ENCODE measurements at places on chromosomes 12 and 14. TPM values are rescaled to one million over a fixed set of nuclear protein-coding genes. Genes with fewer than 3 reads are reported as not detected.

- no peak for DNase-seq
These were observed 410.0 kb downstream of the SYT1 start for GRCh38 chr12:79274501-79275064.

- no peak for DNase-seq
These were observed 36.1 kb downstream of the EID3 start for GRCh38 chr12:104339663-104340062.

- no peak for DNase-seq
These were observed 166.1 kb upstream of the SYT10 start for GRCh38 chr12:33605757-33606156.

DNA sequence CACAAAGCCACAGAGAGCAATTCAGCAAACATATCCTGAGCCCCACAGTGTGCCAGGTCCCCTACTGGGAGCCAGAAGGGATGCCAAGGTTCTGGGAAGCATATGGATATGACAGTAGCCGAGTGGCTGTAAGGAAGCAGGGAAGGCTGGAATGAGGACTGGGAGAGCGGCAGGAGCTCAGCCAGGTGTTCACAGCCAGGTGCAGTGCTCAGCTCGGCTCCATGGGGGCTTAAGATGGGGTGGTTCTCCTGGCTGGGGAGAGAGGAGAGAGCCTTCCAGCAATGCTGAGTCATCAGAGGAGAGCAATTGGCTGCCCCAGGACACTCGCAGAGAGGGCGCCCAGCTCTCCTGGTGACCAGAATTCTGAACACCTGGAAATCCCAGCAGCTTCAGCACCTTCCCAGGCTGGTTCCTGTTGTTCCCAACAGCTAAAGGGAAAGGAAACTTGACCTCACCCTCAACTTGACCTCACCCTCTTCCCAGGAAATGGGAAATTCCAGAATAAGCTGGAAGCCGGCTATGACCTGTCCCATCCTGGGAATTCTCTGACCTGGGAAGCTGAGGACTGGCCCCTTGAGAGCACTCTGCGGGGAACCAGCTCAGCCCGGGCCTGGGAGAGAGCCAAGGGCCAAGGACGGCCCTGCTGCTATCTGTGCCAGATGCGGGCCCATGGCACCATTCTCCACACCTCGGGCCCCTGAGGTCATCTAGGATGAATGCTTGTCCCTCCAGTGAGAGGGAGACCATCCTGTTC lies 34.6 kb downstream of the SLC6A12 start:
- no peak for DNase-seq

DNA sequence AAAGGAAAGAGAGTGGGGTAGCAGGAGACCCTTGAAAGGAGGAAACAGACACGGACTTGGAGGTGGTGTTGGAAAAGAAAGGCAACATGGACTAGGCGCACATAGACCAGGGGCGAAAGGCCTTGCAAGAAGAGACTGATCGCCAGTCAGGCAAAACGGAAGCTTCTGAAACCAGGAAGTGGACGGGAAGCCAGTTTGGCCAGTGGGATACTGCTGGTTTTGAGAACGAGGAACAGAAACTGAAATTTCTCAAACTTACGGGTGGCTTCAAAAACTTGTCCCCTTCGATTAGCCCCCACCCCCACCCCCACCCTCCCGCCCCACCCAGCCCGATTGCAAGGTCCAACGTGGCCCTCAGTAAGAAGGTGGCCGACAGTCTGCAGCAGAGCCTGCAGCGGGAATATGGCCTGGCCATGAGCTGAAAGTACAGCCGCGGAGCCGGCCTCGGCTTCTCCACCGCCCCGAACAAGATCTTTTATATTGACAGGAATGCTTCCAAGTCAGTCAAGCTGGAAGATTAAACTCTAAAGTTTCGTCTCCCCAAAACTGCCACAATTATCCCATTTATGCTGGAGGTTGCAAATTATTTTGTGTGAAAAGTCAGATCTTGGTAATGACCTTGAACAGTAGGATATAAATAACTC lies 364.7 kb downstream of the BCAT1 start:
- DNase-seq = no peak

LRCOL1 gene
- polyA plus RNA-seq = 0.40 TPM

ITFG2 gene
- 42.7 TPM for polyA plus RNA-seq

DNA sequence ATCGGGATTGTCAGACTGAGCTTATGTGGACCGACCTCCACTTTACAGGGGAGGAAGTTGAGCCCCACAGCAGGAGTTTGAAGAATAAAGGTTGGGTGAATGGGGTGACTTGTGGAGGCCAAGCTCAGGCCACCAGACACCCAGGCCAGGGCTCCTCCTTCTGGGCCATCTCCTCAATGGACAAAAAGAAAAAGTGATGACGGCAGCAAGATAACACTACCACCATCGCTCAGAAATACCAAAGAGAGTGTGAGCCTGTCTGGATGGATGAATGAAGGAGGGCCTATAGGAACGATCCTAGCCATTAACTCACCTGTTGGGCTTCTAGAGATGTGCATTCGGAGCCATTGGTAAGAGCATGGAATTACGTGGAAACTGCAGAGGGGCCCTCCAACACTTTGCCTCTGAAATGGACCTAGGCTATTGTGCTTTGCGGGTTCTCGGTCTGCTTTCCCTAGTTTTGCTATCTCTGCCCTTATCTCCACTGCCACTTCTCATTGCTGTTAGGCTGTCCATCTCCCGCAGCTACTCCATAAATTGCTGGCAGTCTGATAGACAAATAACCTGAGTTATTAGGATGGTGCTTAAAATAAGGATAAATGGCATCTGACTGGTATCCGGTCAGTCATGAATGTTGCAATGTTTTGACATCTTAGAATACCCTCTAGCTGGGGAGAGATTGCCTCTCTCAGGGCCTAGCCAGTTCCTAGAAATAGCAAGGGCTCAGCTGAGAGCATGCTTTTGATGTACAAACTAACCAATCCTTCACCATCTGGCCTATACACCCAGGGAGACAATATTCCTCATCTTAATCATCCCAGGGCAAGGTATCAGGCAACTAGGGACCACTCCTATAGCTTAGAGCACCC lies 9.6 kb upstream of the PLEK2 start:
- no peak for DNase-seq

All from large intestine (tissue), 12 donors.